Motor neuron (in vitro differentiated cells): ENCODE measurements at places on chromosomes 1 and 21.

GRCh38 chr1:102529446-102529845, 532.7 kb upstream of the OLFM3 start:
- ATAC-seq = no peak

DNA sequence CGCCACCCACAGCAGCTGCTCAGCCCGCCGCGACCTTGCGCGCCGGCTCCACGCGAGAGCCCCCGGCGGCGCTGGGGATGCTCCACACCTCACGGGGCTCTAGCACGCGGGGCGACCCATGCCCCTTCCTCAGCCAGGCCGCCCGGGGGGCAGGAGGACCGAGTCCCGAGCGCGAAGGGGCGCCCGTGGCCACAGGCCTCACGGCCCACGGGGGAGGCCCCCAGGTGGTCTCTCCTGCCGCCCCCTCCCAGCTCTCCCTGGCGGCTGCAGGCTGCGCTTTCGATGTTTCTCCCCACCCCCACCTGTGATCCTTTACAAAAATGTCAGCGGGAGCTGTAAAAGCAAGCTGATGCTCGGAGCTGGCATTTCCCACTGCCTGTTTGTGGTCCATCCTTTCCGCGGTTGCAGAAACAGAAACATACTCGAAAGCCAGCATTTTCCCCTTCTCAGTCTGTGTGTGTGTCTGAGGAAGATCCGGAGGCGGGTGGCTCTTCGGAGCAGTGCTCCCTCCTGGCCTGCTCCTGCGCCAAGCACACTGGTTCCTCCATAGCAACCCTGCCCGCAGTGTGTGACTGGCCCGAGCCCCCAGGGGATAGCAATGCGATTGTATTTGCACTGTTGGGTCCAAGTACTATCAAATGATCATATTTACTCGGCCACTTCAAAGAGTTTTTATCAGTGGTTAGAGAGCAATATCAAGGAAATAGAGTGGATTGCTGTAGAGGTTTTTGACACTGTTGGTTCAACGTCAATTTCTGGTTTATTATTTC, 2.1 kb downstream of the KIF26B start:
- peak; percentile 15 for ATAC-seq

DNA sequence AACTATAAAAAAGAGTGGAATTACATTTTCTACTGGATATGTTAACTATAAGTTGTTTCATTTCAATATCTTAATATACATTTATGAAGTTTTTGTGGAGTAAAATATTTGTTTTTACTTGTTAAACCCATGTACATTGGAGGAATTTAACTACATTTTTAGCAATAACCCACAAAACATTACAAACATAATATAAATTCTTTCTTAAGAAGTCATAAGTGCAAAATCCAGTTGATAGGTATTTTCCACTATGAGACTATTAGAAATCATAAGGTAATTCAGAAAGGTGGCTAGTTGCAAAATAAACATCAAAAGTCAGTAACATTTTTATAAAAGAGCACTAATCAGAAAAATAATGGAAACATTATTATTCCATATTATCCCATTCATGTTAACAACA, 73.9 kb upstream of the RRP15 start:
- no peak for ATAC-seq

DNA sequence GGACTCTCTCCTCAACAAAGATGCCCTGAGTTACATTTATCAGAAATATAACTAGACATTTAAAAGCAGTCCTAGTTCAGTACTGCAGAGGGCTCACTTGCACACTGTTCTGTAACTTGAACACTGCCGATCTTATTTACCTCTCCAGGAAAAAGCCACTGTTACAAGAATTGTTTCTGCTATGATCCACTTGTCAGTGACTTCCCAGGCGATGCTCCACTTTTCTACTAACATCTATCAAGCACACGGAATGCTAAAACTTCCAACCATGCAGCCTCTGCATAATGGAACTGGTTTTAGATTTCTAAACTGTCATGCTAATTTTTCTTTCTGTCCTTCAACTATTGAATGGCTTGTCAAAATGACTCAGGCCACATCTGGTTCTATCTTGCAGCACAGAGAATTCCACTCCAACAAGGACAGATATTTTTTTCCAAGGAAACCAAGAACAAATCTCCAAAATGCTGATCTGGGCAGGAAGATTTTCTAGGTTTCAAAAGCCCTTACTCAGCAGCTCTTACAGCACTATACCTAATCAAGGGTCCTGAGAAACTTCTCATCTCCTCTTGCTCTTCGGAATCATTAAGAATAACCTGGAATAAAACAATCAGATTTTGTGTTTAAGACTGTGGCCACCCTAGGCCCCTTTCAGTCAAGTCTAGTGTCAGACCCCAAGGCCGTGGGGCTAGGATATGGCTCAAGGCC, 9.9 kb downstream of the SEC16B start:
- ATAC-seq = peak; percentile 76

- ATAC-seq = peak; percentile 46
Observed at GRCh38 chr1:84406346-84406861, 8.1 kb downstream of the DNASE2B start.

- no peak for ATAC-seq
Observed at GRCh38 chr1:116129537-116129936, 18.3 kb downstream of the MAB21L3 start.

GRCh38 chr1:229696385-229696784, 70.3 kb downstream of the URB2 start:
- ATAC-seq = no peak

GRCh38 chr21:41612674-41613532, 104.9 kb upstream of the TMPRSS2 start:
- ATAC-seq = peak; percentile 80

DNA sequence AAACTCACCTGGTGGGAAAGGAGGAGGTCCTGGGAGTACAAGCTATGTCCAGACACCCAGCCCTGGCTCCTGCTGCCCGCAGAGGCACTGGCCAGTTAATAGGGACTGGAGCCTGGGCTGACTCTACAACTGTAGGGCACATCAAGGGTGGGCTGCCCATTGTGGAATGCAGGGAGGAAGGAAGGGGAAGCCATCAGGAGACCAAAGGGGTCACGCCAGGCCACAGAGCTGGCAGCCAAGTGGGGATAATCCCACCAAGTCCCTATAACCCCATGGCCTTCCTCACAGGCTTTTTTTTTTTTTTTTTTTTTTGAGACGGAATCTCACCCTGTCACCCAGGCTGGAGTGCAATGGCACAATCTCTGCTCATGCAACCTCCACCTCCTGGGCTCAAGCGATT, 14.7 kb downstream of the TMEM53 start:
- ATAC-seq = no peak

- ATAC-seq = no peak
Observed at GRCh38 chr1:230807029-230807428, 59.8 kb downstream of the CAPN9 start.

DNA sequence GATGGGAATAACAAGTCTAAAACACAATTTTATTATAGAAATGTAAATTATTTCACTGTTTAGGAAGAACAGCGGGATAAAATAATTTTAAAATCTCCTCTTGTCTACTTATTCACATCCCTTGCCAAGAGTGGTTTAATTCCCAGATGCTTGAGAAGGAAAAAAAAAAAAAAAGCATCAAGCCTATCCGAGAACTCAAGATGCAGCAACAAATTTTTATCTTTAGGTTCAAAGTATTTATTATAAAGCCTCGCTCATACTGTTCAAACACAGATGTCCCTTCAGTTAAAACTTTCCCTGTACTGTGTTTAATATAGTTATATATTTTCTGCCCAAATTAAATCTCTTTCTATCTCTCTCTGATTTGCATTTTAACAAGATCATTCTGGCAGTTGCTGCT, 1615.8 kb downstream of the PLA2G4A start:
- no peak for ATAC-seq

DNA sequence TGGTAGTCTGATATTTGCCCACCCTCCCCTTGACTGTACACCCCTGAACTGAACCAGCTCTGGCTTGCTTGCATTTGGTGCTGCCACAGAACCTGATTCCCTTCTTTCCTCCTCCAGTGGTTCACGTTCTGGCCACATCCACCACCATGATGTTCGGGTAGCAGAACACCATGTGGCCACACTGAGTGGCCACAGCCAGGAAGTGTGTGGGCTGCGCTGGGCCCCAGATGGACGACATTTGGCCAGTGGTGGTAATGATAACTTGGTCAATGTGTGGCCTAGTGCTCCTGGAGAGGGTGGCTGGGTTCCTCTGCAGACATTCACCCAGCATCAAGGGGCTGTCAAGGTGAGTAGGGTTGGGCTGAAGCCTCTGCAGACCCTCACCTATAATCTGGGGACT, 1.8 kb downstream of the CDC20 start:
- ATAC-seq = no peak

DNA sequence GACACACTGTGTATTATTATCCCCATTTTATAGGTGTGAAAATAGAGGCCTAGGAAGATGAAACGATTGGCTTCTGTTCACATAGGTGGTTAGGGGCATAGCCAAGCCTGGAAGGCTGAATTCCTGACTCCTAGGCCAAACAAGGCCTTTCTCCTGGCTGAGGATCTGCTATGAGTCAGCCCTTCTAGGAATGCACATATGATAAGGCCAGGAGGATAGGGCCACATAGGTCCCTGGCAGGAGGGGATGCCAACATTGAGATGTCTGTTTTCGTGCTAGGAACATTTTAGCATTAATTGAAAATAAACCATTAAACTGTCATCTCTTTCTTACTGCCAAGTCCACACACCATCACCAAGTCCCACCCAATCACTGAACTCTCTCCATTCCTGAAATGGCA, 9.2 kb downstream of the CSMD2 start:
- ATAC-seq = no peak

GRCh38 chr1:179124873-179125272, 43.0 kb downstream of the TOR3A start:
- ATAC-seq = peak; percentile 43

DNA sequence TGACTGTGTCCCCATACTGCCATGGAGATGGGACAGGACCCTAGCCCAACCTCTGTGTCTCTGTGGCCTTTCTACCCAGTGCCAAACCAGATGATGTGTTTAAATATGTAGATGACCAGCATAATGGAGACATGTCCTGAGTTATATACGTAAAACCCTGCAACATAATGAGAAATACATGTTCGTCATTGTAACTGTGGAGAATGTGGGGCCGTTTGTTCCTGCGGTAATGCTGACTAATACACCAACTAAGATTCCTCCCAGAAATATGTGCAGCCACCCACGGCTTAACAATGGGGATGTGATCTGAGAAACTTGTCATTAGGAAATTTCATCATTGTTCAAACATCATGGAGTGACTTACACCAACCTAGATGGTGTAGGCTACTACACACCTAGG, 71.7 kb upstream of the SIM2 start:
- ATAC-seq = no peak

GRCh38 chr1:13586001-13586400, 2.4 kb downstream of the PDPN start:
- ATAC-seq = no peak

DNA sequence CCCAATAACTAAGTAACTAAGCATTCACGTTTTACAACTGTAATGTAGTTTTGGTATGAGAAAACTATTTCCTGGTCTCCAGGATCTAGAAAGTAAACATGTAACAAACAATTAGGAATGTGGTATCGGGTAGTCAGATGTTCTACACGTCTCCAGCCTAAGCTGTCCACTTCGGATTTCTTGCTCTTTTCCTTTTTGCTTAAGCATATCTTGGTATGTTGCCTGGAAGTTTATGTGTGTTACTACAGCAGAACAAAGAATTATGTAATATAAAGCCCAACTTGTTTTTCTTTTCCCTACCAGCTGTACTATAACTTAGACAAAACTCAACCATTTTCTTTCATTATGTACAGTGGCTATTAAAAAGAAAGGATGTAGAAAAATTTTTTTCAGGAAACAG, 20.4 kb upstream of the WARS2 start:
- peak; percentile 54 for ATAC-seq

DNA sequence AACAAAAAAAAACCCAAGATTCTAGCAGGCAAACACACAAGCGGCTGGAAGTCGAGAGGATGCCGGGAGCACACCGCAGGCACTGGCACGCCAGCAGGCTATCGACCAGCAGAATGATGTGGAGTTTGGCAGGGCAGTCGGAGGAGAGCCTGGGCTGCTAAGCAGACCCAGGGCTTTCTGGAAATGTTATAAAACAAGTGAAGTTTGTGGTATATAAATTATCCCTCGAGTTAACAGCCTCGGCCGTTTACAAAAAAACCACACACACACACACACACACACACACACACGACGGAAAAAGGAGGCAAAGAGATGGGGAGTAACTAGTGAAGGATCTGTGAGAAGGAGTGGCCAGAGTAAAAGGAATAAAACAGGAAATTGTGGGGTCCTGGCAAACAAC, 87.2 kb upstream of the IVNS1ABP start:
- no peak for ATAC-seq

DNA sequence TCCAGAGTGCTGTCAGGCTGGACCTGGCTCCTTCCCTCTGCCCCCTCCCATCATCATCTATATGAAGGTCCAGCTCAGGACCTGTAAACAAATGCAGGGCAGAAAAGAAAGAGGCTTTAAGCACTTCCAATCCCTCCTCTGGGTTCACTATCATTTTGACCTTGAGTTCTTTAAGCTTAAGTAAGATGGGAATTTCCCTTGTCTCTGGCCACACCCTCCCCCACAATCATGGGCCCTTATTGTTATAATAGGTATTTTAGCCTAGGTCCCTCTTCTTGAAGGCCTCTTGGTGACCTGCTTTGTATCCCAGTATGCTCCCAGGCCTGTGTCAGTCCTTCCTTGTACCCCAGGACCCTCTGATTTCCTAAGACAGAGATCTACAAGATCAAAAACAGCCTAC, 45.1 kb upstream of the EPS15 start:
- ATAC-seq = no peak

DNA sequence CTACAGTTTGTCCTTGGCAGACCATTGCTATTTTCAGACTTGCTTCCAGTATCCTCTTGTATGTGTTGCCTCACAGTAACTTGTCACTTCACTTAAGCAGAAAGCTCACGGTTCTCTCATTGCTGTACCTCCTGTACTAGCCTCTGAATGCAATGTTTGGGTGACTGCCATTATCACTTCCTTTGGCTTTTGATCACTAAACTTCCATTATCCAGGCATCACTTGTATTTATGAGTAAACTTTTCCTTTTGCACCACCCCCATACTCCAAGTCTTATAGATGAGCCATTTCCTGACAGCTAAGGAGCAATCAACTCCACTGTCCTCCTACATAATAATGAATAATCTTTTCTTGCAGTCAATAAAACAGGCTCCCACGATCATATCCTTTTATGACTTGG, 255.3 kb downstream of the PDE4B start:
- no peak for ATAC-seq

DNA sequence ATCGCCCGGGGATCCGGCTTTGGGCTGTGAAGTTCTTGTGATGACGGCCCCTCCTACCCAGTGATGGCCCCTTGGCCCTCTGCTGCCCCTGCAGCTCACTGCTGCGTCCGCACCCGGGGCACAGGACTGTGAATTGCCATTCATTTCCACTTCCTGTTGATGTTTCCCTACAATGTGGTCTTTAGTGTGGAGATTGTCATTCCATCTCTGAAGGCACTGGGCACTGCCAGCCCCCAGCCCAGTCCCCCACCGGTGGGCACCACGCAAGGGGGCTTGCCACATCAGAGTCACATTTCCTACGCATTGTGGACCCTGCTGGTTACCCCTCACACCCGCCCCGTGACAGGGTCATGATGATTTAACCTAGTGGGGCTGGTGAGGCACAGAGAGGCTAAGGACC, 2.5 kb upstream of the MX2 start:
- no peak for ATAC-seq
